Stimulated activated CD8-positive, alpha-beta memory T cell treated with anti-CD3 and anti-CD28 coated beads, Interleukin-7, amount 100 ng/mL, for 24 hours (primary cell): ENCODE measurements at places on chromosomes 7 and 10.

GRCh38 chr7:84069999-84070500 lies 124.5 kb downstream of the SEMA3A start:
- no peak for DNase-seq

DNA sequence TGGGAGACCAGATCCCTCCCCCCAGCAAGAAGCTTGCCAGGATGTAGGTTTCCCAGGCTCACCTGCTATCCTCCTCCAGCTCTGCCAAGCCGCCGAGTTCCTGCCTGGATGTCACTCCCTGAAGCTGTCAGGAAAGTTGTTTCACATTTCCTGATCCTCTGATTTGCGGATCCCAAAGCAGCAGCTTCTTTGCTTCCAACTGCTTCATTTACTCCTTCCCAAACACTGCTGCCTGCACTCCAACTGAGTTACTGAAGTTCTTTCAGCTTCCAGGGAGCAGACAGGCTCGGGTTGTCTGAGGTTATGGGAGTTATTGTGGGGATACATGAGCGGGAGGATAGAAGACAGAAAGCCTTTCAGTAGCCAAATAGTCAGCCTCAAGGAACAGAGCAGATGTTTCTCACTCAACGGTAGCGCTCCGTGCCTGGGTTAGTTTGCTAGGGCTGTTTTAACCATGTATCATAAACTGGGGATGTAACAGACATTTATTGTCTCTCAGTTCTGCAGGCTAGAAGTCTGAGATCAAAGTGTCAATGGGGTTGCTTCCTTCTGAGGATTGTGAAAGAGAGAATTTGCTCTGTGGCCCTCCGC lies 516.0 kb downstream of the REEP3 start:
- DNase-seq: no peak

DNA sequence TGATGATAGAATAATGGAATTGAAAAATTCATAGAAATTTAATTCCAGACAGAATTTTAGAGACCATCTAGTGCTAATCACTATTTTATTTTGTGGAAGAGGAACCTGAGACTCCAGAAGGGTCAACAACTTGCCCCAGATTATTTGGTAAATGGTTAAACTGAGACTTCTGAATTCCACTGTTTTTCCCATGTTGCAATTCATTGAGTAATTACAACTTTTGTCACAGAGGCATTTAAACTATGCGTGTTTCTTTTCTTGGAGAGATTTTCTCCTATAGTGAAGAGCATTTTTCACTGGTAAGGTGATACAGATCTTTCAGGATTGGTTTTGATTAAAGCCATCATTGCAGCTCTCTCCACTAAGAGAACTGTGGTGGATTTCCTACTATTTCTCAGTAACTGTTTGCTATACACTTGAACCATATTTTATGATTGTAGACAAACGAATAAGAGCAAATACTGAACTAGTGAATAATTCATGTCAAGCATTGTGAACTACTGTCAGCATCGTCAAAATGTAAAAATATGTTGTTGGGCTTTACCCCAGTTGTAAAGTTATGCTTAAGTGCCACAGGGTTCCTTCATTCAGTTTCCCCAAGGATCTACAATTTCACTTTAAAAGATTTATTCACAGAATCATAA lies 26.5 kb downstream of the LRGUK start:
- DNase-seq: no peak

- DNase-seq: no peak
Observed at GRCh38 chr7:36986511-36986933, 262.2 kb upstream of the AOAH start.

- no peak for DNase-seq
Observed at GRCh38 chr7:2258661-2259365, 16.8 kb downstream of the NUDT1 start.

- DNase-seq: no peak
Observed at GRCh38 chr10:126212738-126213137, 175.5 kb downstream of the ADAM12 start.

DNA sequence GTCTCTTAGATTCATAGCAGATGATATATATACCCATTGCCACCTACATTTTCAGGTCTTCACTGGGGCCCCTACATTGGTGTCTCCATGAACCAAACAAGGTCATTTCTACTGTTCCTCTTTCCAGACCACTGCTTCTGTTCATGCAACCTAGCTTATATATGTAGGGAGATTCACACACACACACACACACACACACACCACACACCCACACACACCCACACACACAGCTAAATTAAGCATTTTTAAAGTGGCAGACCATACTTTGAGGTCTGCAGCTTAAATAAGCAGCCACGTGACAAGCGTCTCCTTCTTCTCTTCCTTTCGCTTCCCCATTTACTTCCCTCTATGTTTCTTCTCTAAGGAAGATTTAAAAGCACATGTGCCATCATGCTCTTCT lies 70.0 kb upstream of the CC2D2B start:
- DNase-seq: no peak

GRCh38 chr10:32372000-32372875 lies 25.3 kb upstream of the EPC1 start:
- no peak for DNase-seq

- DNase-seq: no peak
Observed at GRCh38 chr7:131307627-131308026, 20.0 kb upstream of the MKLN1 start.

GRCh38 chr10:52923520-52923919 lies 150.9 kb upstream of the MBL2 start:
- DNase-seq: no peak

DNA sequence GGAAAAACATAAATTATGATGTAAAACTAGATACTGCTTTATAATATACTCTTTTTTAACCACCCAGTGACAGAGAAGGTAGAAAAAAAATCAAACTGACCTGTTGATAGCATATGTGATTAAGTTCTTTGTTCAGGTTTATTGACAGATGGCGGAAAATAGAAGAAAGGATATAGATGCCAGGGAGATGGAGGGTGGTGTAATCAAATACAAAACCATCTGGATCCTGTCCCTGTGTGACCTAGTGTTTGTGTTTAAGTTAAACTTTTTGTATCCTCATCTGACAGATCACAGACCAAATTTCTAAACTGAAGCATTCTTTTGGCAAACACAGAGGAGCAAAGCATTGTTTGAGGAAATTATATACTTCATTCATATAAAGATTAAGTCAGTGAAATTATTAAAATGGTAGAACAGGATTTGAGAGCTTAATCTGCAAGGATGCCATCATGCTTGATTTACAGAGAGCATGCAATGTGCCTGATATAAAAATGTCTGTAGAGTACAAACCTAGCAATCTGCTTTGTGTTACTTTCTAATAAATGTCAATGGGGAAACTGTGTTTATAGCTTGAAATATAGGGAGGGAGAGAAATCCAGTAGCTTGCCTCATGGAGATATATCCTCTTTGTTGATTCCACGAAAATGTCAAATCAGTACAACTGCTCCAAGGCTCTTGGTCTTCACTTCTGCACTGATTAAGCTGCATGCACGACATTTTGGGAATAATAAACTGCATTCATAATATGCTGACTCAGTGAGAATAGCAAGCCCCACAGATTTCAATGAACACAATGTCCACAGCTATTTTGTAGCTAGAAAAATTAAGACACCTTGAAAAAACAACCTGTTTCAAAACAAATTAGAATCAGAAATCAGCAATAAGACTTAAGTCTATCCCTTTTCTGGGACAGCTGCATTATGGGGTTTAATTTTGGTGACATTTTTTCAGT lies 39.0 kb downstream of the SEM1 start:
- no peak for DNase-seq

GRCh38 chr10:13016426-13016825 lies 14.9 kb upstream of the CCDC3 start:
- DNase-seq: no peak

- no peak for DNase-seq
Observed at GRCh38 chr7:47460251-47460989, 121.5 kb downstream of the TNS3 start.

DNA sequence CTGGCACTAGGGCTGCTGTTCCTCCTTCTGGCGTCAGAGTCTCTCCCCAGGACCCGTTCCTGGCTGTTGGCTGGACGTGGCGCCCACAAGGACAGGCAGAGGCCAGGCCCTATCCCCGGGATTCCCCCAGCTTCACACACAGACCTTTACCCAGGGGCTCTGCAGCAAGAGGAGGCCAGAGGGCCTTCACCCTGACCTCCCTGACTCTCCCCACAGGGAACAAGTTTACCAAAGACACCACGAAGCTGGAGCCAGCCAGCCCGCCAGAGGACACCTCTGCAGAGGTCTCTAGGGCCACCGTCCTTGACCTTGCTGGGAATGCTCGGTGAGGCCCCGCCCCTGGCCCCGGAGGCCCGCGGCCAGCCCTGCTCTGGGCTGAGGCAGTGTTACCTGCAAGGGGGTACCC lies 82.2 kb downstream of the GTF2IRD1 start:
- DNase-seq: no peak

DNA sequence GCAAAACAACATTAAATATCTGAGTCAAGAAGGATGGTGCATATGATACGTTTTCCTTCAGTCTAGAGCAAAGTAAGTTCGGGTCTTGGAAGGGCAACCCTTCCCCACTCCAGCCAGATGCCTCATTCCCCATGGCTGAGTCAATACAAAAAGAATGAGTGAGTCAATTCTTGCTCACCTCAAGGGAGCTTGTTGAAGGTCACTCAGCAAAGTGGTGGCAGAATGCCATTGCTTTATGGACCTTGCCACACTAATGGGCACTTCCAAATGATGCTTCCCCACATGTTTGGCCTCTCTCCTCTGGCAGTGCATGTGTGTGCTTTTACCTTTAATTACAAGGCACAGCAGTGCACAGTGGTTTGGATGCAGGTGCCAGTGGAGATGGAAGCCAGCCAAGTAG lies 296.5 kb downstream of the SORCS3 start:
- no peak for DNase-seq

DNA sequence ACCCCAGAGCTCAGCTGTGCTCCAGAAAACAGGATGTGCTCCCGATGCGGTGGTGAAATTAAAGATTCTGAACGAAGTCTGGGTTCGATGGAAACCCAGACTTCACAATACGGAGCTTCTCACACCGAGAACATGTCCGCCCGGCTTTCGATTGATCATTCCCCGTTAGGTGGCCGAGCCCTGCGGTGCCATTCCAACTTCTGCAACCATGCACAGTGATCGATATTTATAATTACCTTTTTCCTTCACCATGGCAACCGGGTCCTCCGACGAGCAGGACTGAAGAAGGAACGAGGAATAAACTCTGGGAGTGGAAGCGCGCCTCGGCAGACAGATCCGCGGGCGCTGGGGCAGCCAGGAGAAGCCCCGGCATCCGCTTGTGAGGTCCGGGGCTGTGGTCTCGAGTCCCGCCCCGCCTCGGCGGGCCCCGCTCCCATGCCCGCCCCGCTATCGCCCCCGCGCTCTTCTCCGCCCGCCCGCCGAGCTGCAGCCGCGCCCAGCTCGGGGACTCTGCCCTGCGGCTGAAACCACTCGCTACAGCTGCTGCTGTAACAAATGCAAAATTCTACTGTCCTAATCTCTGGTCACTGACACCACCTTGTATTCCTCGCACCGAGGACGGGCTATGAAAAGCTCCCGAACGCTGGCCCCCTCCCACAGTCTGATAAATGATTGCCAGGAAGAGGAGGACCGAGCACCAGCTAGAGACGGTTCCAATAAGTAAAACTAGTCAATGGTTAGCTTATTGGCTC lies 26.2 kb downstream of the ABLIM1 start:
- DNase-seq: no peak

DNA sequence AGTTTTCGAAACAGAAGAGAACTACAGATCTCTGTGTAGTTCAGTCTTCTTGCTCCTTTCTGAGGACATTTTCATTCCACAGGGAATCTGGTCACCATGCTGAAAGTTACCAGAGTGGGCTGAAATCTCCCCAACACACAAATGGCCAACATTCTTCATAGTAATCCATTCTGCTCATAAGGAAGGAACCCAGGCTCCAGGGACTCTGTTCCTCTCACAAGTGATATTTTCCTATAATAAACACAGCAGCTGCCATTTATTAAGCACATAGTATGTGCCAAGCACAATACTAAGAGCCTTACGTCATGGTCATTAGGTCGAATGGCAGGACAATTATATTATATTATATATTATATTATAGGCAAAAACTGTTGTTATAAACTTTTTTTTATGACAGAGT lies 109.8 kb downstream of the RAB11FIP2 start:
- no peak for DNase-seq
